ENCODE measurements at places on chromosomes 7 and 10.
A peak's percentile ranks its signal among the peaks of the same experiment; 100 is the strongest.

- no peak for DNase-seq
Measured at GRCh38 chr10:61486251-61486650, 33.1 kb upstream of the TMEM26 start.

DNA sequence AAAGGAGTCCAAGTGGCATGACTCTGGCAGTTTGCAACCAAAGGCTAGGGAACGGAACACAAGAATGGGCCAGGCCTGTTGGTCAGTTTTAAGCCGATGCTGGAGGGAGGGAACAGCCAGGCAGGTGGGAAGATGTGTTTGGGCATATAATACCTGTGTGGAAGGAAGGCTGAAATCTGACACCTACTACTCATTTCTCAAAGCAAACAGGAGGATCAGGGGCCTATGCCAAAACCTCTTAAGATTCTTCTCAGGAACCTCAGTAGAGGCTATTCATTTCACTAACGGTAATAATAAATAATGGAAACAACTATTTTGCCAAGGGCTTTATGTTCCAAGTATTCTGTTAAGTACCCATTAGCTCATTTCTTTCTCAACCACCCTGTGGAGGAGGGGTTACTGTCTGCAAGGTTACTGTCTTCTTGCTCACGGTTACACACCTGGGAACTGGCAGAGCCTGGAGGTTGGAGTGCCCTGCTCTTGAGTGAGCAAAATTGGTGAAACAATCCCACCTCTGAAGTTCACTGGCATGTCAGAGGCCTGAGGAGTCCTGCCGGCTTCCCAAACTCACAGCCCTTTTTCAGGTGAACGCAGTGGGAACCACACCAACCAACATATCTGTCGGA, 35.5 kb downstream of the GOT1 start:
- peak; percentile 60 for DNase-seq

DNA sequence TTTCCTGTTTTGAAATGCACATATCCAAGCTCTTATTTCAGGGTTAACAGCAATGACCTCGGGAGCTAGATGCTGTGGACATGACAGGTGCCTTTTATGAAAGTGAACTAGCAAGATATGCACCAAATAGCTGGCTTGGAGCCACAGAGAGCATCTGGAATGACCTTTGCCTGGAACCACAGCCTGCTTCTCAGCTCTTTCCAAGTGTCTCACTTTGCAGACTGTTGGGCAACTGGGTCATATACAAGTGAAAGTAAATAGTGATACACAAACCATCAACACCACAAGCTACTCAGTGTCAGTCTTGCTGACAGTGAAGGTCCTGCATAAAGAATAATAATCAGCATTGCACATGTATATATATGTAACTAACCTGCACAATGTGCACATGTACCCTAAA, 183.5 kb downstream of the RNF133 start:
- DNase-seq, result no peak

- DNase-seq, result no peak
Measured at GRCh38 chr10:65571011-65571570, 1354.7 kb upstream of the LRRTM3 start.

DNA sequence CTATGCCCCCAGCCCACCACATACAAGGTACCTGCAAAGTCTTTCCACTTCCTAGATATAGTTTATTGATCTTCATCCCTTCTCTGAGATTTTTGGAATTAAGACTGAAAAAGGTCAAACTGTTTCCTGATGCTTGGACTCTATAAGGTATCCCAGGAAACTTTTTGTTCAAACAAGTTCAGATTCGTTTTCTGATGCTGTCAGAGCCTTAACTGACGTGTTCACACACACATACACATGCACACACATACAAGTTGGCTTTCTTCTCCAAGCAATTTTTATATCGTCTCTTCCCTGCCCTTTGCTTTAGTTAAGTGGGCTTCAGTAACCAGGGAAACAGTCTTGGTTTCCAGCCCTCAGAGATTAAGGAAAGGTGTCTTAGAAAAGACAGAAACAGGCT, 11.7 kb upstream of the VPS41 start:
- no peak for DNase-seq

- no peak for DNase-seq
Measured at GRCh38 chr10:130968964-130969363, 342.6 kb downstream of the TCERG1L start.

GRCh38 chr10:127196282-127197153, at the start of gene INSYN2A:
Gene INSYN2A, minus strand, starts transcription at chr10:127196591. Its CDS starts 20,196 bp downstream, at chr10:127176395.
- DNase-seq, result no peak

- DNase-seq, result no peak
Measured at GRCh38 chr7:69114374-69114773, 483.9 kb upstream of the AUTS2 start.

DNA sequence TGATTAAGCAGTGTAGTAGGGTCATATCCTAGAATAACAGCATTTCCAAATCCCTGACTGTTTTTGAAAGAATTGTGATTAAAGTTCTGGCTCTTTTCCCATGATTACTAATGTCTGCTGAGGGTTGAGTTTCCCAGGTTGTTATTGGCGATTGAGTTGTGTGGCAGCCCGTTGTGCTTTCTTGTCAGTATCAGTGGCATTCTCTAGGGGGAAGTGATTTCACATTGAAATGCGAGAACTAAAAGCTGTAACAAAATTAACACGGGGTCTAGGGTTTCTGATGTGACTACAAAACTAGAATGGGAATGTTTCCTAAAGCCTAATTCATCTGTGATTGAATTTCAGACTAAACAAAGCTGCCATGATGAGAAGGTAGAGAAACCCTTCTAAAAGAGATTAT, 349.4 kb downstream of the EXOC4 start:
- DNase-seq, result no peak

- peak; percentile 61 for DNase-seq
Measured at GRCh38 chr7:92621026-92621540, 30.9 kb upstream of the FAM133B start.

DNA sequence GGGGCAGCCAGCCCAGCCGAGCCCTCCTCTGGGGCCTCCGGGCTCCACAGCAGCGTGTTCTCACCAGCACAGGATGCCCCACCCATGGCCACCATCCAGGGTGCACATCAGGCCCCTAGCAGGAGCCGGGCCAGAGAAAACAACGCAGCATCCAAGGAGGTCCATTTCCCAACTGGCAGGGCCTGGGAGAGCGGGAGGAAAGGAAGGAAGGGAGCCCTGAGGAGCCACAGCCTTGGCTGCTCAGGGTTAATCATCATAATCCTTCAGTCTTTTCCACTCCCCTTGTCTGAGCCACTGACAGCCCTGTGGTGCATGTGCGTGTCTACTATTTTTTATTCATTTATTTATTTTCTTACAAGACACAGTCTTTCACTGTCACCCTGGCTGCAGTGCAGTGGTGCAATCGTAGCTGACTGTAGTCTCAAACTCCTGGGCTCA, 3.6 kb downstream of the PLAC9 start:
- DNase-seq, result no peak

DNA sequence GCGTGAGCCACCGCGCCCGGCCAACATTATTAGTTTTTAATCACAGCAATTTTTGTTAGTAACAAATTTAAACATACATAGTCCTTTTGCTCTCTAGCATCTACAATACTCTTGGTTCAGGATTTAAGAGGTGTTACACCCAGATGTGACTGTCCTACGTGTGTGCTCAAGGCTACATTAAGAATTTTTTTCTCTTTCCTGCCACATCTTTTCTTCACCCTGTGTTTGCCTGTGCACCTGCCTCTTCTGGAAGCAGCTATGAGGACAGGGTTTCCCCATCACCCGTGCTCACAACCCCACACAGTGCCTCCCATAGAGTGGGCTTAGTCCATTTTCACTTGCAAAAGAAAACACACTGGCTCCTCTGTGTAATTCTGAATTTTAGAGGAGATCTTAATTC, 186.7 kb upstream of the KLF6 start:
- DNase-seq, result no peak

Measured in NCI-H1105 (cell line).